ENCODE measurements at places on chromosomes 12 and 14.
A peak's percentile ranks its signal among the peaks of the same experiment; 100 is the strongest.

DNA sequence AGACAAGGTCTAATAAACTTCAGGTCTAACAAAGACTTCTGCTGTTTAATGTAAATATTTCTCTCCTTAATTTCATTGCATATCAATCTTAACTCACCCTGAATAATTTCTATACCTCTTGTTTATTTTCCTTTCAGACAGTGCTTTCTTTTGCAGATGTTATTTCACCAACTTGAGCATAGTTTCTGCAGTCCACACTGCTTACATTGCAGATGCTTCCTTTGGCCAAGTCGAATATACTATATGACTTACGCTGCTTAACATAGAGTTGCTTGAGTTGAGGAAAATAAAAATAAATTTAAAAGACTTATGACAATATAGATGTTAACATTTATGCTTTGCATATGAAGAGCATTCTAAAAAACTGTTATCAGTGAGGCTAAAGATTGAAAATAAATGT is 217.7 kb downstream of the PTPRO start:
- DNase-seq: no peak

- no peak for DNase-seq
Measured at GRCh38 chr12:123522164-123522563, 11.4 kb downstream of the RILPL1 start.

DNA sequence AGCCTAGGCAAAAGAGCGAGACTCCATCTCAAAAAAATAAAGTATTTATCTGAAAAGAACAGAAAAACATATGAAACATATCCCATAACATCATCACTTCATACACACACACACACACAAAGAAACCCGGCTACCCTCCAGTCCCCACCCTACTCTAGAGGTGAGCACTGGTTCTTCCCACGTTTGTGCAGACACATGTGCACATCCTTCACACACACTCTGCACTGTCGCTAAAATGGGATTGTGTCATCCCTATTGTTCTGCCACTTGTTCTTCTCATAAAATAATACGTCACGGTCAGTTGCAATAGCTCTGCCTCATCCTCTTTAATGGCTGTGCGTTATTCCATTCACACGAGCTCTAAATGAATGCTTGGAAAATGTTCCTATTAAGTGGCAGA is 85.9 kb upstream of the ANO2 start:
- DNase-seq: no peak

- DNase-seq: no peak
Measured at GRCh38 chr12:123096182-123096581, 54.7 kb downstream of the PITPNM2 start.

GRCh38 chr12:123106640-123107359 is 44.1 kb downstream of the PITPNM2 start:
- peak; percentile 48 for DNase-seq

DNA sequence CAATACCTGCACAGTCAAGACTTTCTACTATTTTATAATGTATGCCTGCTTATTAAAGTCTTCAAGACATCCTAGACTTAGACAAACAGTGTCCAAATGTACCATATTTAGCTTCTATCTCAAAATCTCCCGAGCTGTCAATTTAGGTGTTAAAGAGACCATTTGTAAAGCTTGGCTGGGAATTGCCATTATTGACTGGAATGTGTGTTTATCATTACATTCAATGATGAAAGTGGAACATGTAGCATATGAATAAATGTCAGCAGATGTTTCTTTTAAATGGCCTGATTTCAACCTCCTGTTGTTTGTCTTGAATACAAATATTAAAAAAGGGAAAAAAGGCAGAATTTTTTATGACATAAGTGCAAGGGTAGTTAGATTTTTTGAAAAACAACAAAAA is 572.3 kb downstream of the PRKD1 start:
- no peak for DNase-seq

DNA sequence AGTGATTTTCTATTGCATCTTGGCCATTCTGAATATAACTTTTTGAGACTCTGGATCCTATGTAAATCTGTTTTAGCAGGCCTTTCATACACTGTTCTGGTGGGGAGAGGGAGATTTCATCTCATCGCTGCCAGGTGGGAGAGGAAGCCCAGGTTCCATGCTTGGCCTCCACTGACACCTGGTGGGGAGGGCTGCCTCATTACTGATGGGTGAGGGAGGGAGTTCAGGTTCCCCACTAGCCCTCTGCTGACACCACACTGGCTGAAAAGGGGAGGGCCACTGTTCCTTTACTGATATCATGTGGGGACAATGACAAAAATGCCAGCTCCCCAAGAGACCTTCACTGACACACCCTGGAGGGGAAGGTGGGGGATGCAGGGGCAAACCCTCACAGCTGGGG is 2.4 kb upstream of the GALNT8 start:
- no peak for DNase-seq

GRCh38 chr14:30621354-30621939 is 672 bp upstream of the SCFD1 start:
- no peak for DNase-seq

- DNase-seq: no peak
Measured at GRCh38 chr12:126447346-126447745, 1382.1 kb downstream of the AACS start.

GRCh38 chr14:84432676-84433075 is 1097.3 kb upstream of the FLRT2 start:
- DNase-seq: no peak

DNA sequence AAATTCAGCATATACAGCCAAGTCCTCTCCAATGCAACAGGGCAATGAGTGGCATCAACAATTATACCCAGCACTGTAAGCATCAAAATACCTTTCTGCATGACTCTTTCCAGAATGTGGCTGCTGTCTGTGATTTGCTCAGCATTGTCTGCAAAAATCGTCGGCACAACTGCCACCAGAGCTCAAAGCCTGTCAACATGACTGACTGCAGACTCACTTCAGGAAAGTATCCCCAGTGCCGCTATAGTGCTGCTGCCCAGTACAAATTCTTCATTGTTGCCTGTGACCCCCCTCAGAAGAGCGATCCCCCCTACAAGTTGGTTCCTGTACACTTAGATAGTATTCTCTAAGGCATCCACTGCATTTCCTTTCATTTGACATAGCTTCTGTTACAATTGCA is 735 bp downstream of the RNASE6 start:
- no peak for DNase-seq

- DNase-seq: no peak
Measured at GRCh38 chr12:45224311-45224710, 8.4 kb downstream of the ANO6 start.

DNA sequence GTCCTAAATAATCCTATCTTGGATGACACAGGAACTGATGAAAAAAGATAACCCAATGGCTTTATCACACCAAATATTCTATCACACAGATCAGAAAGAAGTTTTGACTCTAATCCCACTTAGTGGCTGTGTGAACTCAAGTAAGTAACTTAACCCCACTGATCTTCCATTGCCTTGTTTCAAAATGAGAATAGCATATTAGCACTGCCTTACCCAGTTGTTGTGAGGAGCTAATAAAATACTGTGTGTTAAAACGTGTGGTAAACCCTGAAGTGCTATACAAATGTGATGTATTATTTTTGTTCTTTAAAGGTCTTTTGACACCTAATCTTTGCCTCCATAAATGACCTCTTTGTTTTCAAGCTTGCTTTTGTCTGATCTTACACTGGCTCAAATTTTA is 60.9 kb upstream of the ARID2 start:
- DNase-seq: no peak

DNA sequence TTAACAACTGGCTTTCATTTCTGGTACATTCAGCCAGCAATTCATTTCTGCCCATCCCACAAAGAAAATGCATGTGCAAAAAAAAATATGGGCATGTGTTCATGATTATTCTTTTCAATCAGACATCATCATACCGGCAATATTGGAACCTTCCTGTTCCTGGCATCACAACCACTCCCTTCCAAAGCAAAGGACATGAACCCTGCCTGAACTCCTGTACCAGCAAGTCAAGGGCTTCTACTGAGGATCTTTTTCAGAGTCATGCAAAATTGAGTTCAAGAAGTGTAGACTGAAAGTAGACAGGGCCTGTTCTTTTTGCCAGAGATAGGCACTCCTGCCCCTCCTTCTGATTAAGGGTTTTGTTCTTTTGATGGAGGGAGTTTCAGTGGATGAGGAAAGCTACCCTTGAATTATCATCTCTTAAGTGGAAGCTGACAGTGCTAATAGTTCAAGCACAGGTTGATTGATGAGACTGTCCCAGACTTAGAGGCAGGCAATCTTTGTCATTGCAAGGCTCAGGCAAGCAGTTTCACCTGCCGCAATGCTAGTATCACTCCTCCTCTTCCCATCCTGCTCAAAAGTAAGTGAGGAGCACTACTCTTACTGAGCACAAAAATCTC is 22.3 kb upstream of the DIO2 start:
- no peak for DNase-seq

Data from stimulated activated CD8-positive, alpha-beta memory T cell treated with anti-CD3 and anti-CD28 coated beads, Interleukin-4, amount 100 ng/mL, for 24 hours (primary cell).